ENCODE measurements at places on chromosomes 6 and 20.

- no peak for DNase-seq
These were observed 185.3 kb downstream of the OGFRL1 start for GRCh38 chr6:71473926-71474325.

GRCh38 chr6:12221856-12222255, 68.3 kb upstream of the EDN1 start:
- no peak for DNase-seq

DNA sequence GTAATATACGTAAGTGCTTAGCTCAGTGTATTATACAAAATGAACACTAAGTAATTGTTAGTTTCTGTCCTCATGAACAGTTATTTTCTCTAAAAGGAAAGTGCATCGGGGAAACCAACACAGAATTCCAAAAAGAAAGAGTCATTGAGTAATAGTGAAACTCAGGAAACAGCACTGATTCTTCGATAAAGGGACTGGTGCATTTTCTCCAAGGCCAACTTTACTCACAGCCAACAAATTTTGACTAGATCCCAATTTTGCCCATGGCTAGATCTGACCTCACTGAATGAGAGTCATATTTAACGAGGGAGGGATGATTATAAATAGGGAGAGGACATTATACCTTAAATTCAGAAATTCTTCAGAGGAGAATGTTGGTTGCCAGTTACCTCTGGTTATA, 390.9 kb upstream of the NRSN1 start:
- DNase-seq, result no peak

DNA sequence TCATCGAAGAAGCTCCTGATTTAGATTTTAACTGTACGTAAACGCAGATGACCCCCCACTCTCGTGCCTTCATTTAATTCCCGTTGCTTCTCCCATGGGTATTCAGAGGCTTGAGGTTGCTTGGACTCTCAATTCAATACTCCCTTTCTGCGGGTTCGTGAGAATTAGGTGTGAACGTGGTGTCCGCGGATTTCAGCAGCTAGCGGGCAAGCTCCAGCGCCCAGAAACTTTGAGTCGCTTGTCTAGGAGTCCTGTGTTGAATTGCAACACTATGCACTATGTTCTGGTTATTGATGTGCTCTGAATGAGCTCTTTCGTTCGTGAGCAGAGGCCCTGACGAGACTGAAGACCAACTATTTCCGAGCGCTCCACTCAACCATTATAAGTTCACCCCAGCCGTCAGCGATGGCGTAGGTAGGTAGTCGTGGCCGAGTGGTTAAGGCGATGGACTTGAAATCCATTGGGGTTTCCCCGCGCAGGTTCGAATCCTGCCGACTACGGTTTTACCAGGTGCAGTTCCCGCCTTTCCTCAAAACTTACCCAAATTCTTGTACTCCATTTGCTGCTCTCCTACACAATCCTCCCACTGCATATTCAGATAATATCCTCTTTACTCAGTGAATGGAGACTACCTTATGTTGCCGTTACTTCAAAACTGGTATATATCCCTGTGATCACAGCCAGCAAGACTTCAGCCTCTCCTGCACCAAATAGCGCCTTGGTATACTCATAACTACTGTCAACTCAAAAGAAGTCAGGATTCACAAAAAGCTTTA, 72.6 kb upstream of the ZNF184 start:
- no peak for DNase-seq

GRCh38 chr6:95216555-95216954, 360.8 kb upstream of the MANEA start:
- DNase-seq, result no peak

DNA sequence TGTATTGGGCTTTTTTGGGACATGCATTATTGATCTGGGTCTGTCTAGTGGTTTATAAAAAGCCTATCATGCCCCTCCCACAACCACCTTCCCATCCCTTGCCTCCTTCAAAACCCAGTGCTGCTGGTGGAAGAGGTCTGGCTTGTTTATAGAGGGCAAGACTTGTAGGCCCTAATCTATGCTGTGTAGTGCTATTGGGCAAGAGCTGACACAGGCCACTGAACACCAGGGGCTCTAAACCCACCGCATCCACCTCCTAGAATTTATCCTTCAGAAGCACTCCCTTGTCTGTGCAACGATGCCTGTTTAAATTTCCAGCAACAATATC, 30.9 kb downstream of the SULF2 start:
- no peak for DNase-seq

DNA sequence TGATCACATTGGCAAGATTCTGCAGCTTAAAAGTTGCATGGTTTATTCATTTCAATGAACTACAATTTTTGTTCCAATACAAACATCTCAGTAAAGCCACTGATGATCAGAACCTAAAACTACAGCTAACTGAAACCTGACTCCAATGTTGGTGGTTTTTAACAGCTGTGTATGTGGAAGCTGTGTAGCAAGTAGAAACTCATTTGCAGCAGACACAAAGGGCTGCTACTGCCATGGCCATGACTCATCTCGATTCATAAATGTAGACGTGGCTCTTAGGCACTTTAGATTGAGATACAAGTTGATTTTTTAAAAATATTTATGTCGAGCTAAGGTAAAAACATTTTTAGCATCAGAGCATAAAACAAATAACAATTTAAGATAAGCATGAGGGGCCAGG, 19.5 kb upstream of the MAP3K4 start:
- no peak for DNase-seq

GRCh38 chr6:142872376-142872775, 72.6 kb downstream of the HIVEP2 start:
- DNase-seq, result no peak

DNA sequence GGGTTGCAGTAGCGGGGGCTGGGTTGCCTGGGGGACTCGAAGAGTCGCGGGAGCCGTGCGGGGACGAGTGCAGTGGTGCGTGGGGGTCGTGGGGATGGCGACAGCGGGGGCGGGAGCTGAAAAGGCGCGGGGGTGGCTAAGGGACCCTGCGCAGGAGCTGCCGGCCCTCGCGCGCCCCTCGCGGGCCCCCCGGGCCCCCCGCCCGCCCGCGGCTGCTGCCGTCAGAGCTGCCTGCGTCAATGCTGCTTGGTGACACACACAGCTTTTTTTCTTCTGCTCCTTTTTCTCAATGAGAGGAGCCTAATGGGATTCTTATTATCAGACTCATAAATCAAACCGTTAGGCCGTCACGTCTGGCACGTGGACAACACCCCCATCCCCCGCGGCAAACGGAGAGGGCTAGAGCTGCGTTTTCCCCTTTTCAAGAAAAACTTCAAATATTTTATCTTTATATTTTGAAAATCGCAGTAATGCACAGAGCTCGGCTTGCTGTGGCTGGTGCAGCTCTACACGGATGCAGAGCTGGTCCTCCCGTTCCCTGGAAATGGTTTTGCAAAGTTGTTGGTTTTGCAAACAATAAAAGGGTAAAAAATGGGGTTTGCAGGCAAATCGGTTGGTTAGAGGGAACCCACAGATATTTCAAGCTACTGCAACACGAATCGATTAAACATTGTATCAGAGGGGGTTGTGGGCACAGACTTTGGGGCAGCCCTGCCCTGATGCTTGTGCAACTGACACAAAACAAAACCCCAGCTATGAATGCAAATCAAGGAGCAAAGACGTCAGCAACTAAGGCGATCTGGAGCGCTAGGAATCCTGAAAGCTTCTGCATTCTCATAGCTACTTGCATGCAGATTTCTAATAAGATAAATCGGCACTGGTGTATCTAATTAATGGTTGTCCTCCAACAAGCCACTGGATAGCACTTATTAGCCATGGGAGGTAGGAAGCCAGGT, 161.4 kb downstream of the TBXT start:
- peak; percentile 63 for DNase-seq

DNA sequence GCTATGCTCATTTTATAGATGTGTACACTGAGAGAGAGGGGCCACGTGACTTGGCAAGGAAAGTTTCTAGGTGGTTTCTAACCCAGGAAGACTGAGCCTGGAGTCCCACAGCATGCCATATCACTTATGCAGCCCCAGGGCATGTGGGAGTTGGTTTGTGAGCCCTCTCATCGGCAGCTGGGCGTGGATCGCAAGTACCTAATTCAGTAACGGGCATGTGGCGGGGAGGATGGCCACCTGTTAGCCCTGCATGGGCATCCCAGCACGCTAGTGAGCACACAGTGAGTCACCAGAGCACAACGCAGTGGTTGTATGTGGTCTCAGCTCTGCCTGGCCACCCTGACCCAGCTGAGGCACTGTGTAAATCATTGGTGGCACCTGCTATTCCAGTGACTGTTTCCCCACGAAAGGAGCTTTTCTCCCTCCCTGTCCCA, 88.3 kb downstream of the NINL start:
- DNase-seq, result no peak

GRCh38 chr6:130780122-130780521, 47.1 kb upstream of the SMLR1 start:
- no peak for DNase-seq

GRCh38 chr6:73823046-73823735, 127.2 kb downstream of the CD109 start:
- no peak for DNase-seq

DNA sequence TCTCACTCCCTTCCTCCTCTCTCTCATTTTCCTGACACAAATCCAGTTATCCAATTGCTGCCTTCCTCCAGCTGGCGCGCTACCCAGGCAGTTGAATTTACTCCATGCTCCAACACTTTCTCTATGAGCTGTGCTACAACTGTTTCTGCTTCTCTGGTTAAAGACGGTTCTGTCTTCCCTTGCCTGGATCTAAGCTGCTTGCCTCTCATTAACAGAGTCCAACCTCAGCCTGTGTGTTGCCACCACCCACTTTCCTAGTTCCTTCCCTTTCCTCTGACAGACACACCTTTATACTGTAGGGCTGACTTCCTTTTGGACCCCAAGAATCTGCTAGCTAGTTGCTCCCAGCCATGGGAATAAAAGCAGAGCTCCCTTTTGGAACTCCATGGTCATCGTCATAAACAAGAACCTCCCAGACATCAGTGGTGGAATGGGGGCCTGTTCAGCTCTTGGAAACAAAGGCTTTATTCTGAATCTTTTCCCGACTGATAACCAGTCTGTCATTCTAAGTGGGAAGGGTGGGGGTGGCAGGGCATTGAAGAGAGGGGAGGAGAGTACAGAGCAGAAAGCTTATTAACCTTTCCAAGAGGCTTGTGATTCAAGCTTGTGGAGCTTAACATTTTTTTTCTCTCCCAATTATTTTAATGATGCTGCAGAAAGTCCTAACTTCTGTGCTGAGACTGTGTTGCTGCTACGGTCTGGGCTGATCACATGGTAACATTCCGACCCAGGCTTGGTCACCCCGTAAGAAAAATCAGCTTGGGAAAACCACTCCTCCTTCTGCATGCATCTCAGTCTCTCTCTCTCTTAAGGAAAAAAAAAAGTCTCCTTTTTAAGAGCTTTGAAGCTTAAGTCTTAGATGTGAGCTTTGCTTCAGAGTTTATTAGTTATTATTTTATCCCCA, 31.3 kb upstream of the BMP2 start:
- no peak for DNase-seq

Measured in pancreas (tissue), 10 donors.